Brain (organoid and tissue), 16 donors: ENCODE measurements at places on chromosomes 11 and 22.

DNA sequence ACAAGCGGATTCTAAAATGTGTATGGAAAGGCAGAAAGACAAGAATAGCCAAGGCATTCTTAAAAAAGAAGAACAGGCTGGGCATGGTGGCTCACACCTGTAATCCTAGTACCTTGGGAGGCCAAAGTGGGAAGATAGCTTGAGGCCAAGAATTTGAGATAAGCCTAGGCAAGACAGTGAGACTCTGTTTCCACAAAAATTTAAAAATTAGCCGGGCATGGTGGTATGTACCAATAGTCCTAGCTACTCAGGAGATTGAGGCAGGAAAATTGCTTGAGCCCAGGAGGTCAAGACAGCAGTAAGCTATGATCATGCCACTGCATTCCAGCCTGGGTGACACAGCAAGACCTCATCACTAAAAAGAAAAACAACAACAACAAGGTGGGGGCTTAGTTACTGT is 46.0 kb upstream of the PPP2R1B start:
- no peak for DNase-seq

GRCh38 chr11:79675081-79675480 is 234.3 kb upstream of the TENM4 start:
- no peak for DNase-seq

- DNase-seq: peak; percentile 69
These were observed 30.9 kb downstream of the C22orf31 start for GRCh38 chr22:29030618-29031226.

GRCh38 chr11:96049426-96049825 is 125.5 kb upstream of the MTMR2 start:
- no peak for DNase-seq

- no peak for DNase-seq
These were observed 385.3 kb downstream of the DYNC2H1 start for GRCh38 chr11:103494491-103494890.

DNA sequence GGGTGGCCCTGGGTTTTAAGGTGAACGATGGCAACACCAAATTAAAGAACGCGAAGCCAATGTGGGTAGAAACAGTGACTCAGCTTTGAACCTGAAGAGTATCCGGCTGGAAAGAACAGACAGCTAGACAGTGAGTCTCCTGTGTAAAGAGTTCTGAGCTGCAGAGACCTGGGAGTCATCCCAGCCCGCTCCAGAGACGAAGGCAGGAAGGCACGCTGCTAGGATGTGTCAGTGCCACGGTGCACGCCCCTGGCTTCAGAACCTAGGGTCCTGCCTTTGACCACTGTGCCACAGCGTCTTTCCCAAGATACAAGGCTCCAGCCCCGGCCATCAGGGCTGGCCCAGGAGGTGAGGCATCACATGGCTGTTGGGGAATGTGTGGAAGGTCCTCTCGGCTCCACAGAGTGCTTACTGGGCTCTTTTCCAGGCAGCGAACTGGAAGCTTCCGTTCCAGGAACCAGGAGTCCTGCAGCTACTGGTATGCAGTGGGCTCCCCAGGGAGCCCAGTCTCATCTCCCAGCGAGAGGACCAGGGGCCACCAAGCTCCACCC is 29.9 kb downstream of the LRFN4 start:
- no peak for DNase-seq

DNA sequence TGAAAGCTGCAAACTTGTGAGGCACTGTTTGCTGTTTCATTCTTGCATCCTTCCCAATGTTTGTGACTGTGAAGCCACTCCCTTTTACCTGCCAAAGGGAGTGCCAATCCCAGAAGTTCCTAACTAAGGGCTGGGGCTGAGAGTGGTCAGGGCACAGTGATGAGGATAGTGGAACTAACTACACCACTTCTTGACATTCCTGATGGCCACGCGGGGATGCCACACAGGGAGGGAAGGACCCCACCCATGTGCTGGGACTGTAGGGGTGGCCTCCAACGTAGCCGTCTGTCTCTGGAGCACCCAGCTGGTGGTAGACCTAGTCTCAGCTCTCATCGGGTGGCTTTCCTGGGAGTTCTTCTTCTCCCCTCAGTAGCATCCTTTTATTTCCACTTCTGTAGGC is 335.5 kb downstream of the CADM1 start:
- no peak for DNase-seq
